ENCODE measurements at places on chromosomes 3 and 15.

DNA sequence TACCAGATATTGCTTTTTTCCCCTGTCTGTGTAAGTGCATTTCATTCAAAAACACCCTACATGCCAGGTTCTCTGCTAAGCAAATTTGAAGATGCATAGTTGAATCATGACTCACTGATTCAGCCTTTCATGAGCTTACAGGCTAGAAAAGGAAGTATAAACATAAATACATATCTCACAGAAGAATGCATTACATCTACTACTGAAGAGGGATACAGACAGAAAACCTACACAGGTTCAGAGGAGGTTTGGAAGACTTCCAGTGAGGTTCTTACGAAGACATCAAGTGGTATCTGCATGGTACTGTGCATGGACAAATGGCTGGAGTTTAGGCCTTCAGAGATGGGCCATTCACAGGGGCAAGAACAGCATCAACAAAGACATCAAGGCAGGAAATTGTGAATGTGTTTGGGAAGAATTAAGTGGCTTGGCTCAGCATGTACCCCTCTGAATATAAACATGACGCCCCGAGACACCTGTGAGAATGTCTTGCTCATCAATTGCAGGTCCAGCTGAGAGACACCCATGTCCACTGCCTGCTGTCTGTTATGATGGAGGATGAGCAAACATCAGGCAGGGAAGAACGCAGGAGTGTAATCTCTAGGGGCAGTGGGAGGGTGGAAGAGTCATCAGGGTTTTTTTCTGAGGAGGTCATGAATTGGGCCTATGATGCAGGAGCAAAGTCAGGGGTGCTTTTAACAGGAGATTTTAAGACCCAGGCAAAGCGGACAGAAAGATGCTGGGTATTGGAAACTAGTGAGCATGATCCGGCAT is 105.1 kb upstream of the GALNT15 start:
- peak; percentile 53 for DNase-seq

DNA sequence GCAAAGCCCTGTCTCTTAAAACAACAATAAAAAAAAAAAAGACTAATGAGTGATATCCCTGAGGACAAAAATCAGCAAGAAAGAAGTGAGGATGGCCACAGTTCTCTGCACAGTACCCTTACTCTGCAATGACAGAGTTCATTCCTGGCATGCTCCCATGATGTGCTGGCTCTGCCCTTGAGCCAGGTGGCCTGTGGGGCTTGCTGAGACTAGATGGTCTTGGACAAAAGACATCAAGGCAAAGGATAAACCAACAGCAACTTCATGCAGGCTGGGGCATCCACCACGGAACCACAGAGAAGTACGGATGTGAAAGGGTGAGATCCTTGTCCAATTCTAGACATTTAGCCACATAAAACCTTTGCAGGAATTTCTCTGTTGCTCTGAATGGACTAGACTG is 12.7 kb downstream of the MGLL start:
- no peak for DNase-seq

- no peak for DNase-seq
These were observed 113.9 kb downstream of the TLE3 start for GRCh38 chr15:69983696-69984265.

DNA sequence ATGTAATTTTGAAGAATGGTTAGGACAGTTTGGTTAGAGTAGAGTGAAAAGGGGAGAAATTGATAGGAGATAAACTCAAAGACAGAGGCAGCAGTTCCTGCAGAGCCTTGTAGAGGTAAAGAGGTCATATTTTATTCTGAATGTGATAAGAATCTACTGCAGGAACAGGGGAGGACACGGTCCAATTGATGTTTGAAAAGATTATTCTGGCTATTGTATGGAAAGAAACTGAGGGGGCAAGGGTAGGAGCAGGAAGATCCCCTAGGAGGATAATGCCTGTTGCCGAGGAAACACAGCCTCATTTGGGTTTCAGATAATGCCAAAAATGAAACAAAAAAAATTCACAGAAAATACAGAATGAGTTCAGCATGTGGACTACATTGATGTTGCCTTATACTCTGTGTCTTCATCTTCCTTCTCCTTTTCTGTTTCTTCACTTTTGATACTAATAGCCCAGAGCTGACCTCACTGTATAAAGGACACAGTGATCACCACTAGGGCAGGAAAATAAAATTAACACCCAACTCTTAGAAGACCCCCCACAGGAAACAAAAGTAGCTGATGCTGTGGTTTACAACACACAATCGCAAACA is 454.6 kb upstream of the UBE2E2 start:
- DNase-seq = no peak

DNA sequence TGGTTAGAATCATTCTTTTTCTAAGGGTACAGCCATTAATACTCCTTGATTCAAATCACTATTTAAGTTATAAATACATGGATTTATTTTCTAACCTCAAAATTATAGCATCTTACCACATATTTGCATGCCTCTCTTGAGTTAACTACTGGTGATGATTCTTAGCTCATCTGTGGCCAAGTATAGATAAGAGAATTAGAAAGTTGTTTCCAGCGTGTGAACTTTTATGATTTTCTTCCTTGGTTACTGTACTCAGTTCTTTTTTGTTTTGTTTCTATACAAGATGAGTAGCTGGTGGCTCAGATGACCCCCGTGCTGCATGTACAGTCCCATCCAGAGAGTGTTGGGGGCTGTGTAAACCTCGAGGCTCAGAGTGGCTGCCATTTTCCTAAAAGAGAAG is 124.6 kb downstream of the IGF1R start:
- DNase-seq = no peak

- DNase-seq = no peak
These were observed 144.3 kb downstream of the EEFSEC start for GRCh38 chr3:128297401-128298138.

- DNase-seq = no peak
These were observed 108.3 kb upstream of the ETV5 start for GRCh38 chr3:186216900-186217819.

GRCh38 chr15:66679657-66680108 is 22.4 kb upstream of the SMAD6 start:
- DNase-seq = no peak

DNA sequence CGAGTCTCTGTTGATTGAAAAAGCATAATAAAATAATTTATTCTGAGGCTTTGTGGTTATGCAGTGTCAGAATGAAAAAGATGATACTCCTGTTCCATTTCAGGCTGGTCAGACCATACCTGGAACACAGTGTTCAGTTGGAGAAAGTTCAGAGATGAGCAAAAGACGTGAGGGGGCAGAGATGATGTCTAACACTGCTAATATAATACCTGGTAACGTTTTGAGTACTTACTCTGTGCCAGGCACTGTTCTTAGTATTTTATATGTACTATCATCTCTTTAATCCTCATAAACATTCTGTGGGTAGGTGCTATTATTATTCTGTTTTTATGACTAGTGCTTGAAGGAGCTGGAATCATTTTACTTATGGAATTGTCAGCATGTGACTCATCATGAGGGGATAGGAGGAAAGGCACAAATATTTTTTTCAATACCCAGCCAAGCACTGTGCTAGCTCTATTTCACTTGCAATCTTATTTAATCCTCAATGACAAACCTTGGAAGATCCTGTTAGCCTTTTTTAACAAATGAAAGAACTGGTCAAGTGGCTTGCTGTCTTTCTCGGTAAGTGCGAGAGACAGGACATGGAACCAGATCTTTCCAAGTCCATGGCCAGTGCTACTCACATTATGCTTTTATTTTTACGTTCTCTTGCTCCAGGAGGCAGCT is 31.8 kb downstream of the IQGAP1 start:
- DNase-seq = peak; percentile 64

DNA sequence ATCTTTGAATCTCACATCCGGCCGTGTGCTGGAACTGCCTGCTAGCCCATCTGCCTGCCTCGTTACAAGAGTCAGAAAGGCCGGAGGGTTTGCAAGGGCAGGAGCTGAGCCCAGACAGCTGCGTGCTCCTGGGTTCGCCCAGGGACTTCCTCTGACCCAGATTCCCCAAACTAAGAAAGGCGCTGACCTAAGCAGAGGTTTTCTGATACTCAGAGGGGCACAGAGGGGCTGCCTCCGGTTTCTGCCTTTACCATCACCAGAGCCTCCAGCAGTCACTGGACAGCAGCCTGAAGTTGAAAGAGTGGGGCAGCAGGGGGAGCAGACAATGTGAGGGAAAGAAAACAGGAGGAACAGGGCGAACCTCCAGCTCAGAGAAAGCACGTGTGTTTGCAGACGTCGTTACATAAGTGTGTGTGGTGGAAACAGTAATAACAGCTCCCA is 33.4 kb upstream of the RAD18 start:
- DNase-seq = peak; percentile 76

DNA sequence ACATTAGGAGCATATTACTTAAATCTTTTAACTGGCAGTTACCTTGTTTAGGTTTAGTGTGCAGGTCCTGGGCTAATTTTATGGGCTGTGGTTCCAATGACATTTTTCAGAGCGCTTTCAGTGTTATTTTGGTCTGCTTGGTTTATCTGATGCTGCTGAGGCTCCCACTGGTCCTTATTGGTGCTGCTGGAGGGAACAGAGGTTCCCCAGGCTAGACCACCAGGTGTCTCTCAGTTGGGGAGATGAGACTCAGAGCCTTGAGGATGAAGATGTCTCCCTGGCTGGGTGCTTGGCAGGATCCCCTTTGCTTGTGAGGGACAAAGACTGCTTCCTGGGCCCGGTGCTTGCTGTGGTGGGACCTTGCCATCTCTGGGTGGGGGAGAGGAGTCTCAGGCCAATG is 28.3 kb upstream of the TASOR start:
- no peak for DNase-seq

DNA sequence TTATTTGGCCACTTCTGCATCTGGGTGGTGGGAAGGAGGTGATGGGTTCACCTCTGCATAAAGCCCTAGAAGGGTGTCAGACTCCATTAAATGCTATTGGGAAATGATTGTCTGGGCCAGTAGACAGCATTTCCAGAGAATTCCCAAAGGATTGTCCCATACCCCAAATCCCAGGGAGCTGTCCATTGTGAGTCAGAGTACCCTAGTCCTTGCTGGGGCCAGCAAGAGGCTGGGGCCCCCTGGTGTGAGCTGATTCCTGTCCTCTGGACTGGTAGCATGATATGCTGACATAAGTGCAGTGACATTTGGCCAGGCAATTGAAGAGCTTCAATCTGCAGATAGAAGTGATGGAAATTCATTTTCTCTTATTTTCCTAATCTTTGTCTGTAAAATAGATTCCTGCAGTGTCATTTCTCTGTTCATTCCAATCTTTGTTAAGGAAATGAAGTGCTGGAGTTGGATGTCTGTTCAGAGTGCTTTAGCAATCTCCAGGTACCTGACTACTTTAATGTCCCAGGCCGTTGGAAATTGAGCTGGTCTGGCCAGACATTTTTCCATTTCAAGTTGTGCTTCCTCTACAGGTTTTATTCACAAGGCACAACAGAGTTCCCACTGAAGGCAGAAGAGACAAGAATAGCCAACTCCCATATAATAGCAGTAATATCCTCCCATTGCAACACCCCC is 91.2 kb downstream of the RPLP1 start:
- no peak for DNase-seq

- no peak for DNase-seq
These were observed 138.8 kb upstream of the PRR20G start for GRCh38 chr3:127426444-127427153.

DNA sequence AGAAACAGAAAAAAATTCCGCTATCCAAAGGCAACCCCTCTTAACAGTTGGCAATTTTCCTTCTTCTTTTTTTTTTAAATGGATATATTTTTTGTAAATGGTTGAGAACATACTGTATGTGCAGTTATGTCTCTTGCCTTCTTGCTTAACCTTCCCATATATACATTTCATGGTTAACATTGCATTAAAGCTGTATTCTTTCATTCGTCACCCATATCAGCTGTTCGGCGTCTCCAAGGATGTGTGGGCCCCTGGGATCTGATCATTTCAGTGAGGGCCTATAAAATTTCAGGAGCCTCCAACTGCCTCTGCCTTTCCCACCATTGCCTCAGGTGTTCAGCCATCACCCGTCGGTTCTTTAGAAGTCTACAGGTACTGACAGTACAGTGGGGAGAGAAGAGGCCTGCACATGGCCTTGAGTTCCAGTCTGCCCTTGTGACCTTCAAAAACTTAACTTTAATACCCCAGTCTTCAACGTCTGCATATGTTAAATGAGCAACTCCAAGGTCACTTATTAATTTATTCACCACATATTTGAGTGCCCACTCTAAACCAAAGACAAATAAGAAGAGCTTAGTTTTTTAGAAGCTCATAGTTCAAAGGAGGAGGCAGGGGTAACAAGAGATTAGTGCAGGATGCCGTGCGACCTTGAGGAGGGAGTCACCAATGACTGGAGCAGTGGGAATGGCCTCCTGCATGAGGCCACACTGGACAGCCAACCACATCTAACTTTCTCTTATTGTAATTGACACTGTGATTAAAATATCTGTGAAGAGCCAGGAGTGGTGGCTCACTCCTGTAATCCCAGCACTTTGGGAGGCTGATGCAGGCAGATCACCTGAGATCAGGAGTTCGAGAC is 6.9 kb downstream of the ST6GAL1 start:
- no peak for DNase-seq

DNA sequence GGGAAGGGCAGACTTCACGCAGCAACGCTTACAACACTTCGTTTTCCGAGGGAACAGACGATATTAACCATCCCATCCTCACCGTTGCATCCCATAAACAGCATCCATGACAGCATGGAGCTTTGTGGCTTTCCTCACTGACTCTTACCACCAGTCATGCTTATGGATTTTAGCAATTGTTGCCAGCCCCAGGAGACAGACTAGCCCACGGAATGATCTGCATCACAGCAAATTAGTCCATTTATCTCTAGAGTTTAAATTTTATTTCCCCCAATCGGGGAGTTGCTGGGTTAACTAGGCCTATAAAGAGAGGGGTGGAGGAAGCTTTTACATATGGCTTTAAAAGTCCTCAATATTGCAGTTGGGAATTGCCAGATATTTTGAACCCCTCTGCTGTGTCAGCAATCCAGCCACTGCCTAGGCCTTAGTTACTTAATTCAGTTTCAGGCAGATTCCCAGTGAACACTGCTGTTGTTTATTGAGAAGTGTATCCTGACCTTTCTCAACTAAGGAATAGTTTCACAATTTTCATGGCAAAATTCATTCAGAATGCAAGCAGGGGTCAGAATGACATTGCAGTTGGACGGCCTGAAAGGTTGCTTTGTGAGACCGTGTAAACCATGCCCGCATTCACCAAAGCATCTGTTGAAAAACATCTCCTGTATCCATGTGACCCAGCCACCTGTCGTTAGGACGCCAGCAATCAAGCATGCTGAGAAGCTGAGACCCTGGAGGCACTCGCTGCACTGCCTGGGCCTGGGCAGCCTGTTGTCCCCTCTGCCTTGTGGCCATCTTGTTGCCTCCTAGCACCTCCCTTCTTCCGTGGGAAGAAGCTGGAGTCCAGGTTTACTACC is 397.4 kb upstream of the TPM1 start:
- no peak for DNase-seq
